ENCODE measurements at places on chromosomes 16 and 17.

DNA sequence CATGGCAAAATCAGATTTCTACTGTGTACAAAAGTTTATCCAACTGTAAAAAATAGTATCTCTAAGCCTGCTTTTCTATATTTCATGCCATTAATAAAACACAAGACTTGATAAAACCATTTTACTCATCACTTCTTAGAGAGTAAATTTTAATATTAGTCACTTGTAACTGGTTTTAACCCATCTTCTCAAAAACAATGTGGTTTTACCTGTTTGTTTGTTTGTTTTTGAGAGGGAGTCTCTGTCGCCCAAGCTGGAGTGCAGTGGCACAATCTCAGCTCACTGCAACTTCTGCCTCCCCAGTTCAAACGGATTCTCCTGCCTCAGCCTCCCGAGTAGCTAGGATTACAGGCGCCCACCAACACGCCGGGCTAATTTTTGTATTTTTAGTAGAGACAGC is 32.1 kb downstream of the UBE2G1 start:
- peaks cover 2% of the 10 kb centered on the region for H3K4me1 ChIP-seq
- H3K27ac ChIP-seq: no peak overlapping the region
- H3K36me3 ChIP-seq: no peaks in the 10 kb centered on the region
- H3K27me3 ChIP-seq: no peaks in the 10 kb centered on the region

DNA sequence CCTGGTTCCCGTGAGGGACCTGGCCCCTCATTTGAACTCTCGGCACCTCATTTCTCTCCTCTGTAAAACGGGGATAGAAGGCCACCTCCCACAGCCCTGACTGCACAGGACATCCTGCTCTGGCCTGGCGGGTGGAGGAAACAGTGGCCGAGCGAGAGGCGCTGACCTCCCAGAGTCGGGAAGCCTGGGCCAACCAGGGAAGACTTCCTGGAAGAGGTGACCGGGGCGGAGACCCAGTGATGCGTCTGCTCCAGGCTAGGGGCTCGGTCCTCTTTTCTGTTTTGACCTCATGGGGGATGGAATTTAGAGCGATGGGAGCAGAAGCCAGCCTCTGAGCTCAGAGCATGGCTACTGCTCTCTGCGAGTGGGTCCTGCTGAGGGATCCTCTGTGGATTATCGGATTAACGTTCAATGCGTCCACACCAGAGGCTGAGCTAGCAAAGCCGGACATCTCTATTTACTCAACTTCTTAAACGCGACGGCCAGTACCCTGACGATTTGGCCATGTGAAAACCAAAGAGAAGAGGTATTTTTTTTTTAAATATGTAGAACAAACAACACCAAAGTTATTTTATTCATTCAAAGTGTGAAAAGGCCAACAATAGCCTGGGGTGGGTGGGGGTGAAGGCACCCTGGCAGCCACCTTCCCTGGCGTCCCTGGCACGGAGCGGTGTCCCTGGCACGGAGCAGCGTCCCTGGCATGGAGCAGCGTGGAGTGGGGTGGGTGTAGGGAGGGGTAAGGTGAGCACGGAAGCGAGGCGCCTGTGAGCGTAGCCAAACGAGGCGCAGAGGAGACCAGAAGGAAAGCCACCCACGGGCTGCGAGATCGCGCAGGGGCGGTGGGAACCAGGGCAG is 9.2 kb upstream of the MSLN start:
- no peaks in the 10 kb centered on the region for H3K4me1 ChIP-seq
- no peak overlapping the region for H3K4me3 ChIP-seq
- H3K36me3 ChIP-seq: no peaks in the 10 kb centered on the region

GRCh38 chr17:70879401-70879800 is 710.1 kb downstream of the KCNJ2 start:
- no peaks in the 10 kb centered on the region for H3K4me1 ChIP-seq
- no peak for DNase-seq
- H3K36me3 ChIP-seq: no peaks in the 10 kb centered on the region
- no peaks in the 10 kb centered on the region for H3K27me3 ChIP-seq
- no peak overlapping the region for H3K4me3 ChIP-seq
- no peak overlapping the region for H3K27ac ChIP-seq

DNA sequence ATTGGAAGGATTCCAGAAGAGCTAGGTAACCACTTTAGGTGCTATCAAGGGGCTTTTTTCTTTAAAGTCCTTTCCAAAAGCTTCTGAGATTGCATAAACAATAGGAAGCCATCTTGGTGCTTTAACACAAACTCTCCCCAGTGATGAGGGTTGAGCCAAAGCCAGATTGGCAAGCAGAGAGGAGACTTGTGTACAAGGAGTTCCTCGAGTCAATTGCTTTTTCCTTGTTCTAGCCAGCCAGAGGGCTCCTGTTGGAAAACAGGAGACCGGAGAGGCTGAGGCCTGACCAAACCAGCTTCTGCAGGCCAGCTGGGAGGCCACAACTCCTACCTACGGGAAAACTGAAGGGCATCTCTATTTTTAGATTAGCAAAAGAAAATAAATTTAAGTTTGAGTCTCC is 46.5 kb downstream of the MAPT start:
- H3K27me3 ChIP-seq: peaks cover 8% of the 10 kb centered on the region
- no peak overlapping the region for H3K4me3 ChIP-seq
- H3K36me3 ChIP-seq: no peaks in the 10 kb centered on the region
- H3K4me1 ChIP-seq: no peaks in the 10 kb centered on the region
- H3K27ac ChIP-seq: no peak overlapping the region

DNA sequence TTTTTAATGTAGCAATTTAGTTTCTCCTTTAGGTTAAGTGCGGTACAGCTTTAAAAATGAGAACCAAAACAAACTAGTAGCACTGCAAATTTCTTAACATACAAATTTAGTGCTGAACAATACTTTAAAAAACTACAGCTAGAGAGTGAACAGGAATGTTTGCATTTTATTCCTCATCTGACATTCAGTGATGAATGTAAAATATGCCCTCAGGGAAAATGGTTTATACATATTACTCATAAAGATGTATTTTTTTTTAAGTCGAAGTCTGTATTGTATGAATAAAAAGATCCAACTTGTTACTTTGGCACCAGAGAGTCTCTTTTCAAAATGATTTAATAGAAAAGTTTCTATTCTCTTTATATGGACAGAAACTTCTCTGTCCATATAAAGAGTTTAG is 96.8 kb downstream of the BRIP1 start:
- H3K4me3 ChIP-seq: no peak overlapping the region
- no peak for DNase-seq
- H3K36me3 ChIP-seq: no peaks in the 10 kb centered on the region

DNA sequence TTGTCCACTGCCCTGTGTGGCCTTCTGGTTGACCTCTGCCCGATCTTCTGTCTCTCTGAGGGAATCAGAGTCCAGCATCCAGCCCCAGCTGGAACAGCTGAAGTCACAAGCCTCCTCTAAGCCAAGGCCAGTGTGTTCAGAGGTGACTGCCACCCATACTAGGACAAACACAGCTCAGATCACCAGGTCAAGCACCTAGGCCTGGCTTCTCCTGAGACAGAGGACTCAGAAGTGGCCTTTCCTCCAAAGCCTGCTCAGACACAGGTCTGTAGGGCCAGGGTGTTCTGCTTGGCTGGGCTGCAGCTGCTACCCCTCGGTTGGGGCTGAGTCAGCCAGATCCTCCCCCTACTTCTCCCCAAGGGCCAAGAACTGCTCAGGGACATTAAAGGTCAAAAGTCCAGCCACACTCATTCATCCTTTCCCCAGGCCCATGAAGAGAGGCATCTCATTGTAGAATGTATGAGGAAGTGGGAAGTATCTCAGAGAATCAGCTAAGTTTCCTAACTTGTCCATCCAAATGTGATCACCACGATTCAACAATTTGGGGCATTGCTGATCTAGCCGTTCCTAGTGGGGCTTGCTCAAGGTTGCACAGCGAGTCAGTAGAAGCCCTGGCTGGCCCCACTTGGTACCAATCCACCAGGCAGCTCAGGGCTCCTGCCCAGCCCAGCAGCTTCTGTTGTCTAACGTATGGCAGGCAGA is 7.6 kb downstream of the SLC46A1 start:
- peaks cover 10% of the 10 kb centered on the region for H3K4me1 ChIP-seq
- no peak overlapping the region for H3K27ac ChIP-seq
- no peaks in the 10 kb centered on the region for H3K36me3 ChIP-seq
- H3K4me3 ChIP-seq: no peak overlapping the region

DNA sequence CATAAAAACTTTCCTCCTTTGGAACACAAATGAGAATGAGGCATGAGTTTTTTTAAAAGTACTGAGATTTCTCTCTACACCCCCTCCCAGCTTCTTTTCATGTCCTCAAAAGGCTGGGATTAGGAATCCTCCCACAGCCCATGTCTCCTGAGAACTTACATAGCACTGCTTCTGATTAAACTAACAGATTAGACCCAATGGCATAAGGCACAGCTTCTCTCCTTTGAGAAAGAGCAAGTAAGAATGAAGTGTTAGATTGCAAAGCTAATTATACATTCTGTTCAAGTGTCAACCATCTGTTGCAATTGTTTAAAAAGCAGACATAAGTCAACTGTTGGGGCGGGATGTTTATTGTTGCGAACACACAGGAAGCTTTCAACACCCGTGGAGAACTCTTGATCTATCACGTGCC is 715.1 kb downstream of the CDH11 start:
- no peak overlapping the region for H3K4me3 ChIP-seq
- no peak for DNase-seq
- H3K36me3 ChIP-seq: no peaks in the 10 kb centered on the region
- no peak overlapping the region for H3K27ac ChIP-seq
- H3K27me3 ChIP-seq: no peaks in the 10 kb centered on the region

GRCh38 chr17:21300601-21301571 is 16.4 kb downstream of the MAP2K3 start:
- H3K4me1 ChIP-seq: no peaks in the 10 kb centered on the region
- no peak for DNase-seq
- no peak overlapping the region for H3K27ac ChIP-seq
- H3K27me3 ChIP-seq: no peaks in the 10 kb centered on the region

GRCh38 chr17:45325810-45326209 is 9.0 kb upstream of the MAP3K14 start:
- H3K36me3 ChIP-seq: no peaks in the 10 kb centered on the region
- no peak overlapping the region for H3K4me3 ChIP-seq
- peaks cover 12% of the 10 kb centered on the region for H3K4me1 ChIP-seq
- H3K27ac ChIP-seq: no peak overlapping the region
- no peak for DNase-seq

DNA sequence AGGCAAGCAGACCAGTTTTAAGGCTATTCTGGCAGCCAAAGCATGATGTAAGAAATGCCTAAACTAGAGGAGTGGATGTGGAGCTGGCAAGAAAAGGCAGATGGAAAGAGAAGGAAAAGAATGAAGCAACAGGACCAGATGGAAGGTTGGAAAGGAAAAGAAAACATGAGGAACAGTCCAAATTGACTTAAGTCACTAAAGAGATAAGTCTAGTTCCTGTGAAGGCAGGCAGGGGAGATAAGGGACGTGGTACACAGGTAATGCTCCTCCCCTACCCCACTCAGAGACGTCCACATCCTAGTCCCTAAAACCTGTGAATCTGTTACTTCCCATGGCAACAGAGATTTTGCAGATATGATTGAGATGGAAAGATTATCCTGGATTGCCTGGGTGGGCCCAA is 43.5 kb downstream of the TEX2 start:
- DNase-seq: no peak
- H3K27ac ChIP-seq: no peak overlapping the region
- no peaks in the 10 kb centered on the region for H3K27me3 ChIP-seq
- no peaks in the 10 kb centered on the region for H3K36me3 ChIP-seq
- peaks cover 19% of the 10 kb centered on the region for H3K4me1 ChIP-seq

DNA sequence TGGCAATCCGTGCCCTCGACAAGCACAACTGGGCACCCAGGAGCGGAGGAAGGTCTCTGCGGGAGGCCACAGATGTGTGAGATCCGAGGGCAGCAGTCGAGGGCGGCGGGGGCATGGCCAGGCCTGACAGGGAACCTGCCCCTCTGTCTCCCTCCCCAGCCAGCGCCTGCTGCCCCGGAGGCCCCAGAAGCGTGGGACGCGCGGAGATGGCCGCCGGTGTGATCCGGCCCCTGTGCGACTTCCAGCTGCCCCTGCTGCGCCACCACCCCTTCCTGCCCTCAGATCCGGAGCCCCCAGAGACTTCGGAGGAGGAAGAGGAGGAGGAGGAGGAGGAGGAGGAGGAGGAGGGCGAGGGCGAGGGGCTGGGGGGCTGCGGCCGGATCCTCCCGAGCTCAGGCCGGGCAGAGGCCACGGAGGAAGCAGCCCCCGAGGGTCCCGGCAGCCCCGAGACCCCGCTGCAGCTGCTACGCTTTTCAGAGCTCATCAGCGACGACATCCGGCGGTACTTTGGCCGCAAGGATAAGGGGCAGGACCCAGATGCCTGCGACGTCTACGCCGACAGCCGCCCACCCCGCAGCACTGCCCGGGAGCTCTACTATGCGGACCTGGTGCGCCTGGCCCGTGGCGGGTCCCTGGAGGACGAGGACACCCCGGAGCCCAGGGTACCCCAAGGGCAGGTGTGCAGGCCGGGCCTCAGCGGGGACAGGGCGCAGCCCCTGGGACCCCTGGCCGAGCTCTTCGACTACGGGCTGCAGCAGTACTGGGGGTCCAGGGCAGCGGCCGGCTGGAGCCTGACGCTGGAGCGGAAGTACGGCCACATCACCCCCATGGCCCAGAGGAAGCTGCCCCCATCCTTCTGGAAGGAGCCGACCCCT is 1.7 kb downstream of the PERCC1 start:
- no peaks in the 10 kb centered on the region for H3K27me3 ChIP-seq
- no peaks in the 10 kb centered on the region for H3K4me1 ChIP-seq
- DNase-seq: no peak
- H3K4me3 ChIP-seq: no peak overlapping the region
